Stimulated activated CD8-positive, alpha-beta memory T cell treated with anti-CD3 and anti-CD28 coated beads, Interleukin-2, amount 100 ng/mL, for 1 hour (primary cell): ENCODE measurements at places on chromosomes 3 and 15.

GRCh38 chr3:13420831-13421765, 976 bp upstream of the NUP210 start:
- DNase-seq, result peak; percentile 20

DNA sequence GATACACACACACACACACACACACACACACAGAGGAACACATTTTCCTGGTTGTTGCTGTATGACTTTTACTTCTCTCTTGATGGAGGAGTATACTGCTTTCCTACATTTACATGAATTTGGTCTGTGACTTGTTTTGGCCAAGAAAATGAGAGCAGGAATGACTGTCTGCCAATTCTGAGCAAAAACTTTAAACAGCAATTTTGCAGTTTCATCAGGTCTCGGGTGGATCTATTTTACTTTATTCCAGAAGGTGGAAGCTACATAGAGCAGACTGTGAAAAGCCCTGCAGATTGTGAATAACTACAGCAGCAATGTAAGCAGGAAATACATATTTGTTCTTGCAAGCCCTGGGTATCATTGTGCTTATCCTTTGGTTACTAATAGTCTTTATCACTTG, 1350.0 kb upstream of the EPHA6 start:
- DNase-seq, result no peak

DNA sequence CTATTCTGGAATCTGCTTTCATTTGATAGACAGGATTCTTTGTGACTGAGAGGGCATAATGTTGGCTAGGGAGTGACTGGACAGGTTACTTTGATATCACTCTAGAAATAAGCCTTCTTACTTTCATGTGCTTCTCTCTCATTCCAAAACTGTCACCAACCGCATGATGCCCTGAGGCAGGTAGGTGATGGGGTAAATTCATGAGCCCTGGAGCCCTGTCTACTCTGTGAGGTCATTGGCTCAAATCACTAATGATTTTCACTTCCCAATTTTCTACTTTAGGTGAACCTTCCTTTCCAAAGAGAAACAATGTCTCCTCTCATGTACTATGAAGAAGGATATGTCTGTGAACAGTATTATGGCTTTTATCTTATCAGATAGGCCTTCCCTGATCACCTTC, 596.7 kb downstream of the TUSC7 start:
- DNase-seq, result no peak

- no peak for DNase-seq
These were observed 29.1 kb downstream of the PRR20G start for GRCh38 chr3:127258733-127259132.

DNA sequence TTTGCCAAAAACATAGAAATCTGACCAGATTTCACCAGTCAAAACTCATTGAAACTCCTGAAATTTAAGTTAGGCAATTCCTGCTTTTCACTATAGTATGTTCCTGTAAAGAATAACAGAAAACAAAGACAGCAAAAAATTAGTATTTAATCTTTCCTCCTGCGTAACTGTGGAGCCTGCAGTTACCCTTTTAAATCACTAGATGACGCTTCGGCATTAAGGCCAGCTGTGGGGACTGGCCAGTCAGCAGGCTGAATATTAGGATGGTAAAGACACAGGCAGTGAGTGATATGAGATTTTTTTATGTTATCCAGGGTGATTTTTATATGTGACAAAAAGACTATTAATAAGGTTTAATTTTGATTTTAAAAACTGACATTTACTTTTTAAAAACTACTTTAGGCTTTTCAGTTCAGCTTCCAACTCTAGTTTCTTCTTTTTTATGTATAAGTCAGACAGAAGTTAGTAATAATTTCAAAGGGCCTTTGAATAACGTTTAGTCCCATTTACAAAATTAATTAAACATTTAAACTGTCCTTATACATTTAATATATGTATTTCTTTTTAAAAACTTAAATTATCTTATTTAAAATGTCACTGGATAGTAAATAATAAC, 165.1 kb downstream of the PPM1L start:
- no peak for DNase-seq

- no peak for DNase-seq
These were observed 42.0 kb upstream of the ATP10A start for GRCh38 chr15:25905140-25905539.

DNA sequence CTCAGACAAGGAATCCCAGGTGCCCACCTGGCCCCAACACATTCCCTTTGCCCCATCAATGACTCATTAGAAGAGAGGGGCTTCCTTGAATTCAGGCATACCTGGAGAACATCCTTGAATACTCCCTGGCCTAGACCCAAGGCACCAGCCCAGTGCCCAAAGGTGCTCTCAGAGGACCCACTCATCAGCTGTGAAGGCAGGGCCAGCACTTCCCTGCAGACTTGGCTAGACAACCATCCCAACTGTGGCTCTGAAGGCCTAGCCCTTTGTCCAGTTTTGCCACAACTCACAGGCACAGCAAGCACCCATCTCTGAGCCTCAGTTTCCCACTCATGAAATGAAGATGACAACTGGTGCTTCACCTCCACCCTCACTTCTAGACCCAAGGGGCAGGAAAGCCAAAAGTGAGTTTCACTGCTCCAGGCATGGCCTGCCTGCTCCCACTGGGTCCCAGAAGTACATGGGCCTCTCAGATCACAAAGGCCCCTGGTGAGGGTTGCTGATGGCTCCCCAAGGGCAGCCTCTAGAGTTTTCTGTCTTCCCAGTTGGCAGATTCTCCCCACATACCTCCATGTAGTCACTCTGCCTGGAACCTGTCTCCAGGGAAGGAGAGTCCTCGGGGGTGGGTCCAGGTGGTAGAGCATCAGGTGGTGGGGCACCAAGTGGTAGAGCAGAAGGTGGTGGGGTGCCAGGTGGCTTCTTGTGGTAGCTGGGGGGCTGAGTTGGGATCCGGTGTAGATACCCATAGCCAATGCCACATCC, 7.5 kb downstream of the GORASP1 start:
- DNase-seq, result no peak

DNA sequence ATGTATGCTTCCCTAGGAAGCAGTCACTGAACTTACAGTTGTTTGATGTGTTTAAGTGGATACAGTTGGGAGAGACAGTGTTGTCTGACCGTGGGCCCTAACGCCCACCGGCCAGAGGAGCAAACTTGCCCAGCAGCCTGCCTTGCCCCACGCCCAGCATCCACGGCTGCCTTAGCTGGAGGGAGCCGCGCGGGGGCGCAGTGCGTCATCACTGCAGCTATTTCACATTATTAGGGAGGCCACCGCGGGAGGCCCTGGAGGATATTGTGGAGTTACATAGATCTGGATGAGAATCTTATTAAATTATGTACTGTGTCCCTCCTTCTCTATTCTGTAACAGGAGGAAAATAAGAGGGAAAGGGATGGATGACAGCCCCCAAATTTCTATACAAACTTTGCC, 267.2 kb downstream of the GABRG3 start:
- no peak for DNase-seq

DNA sequence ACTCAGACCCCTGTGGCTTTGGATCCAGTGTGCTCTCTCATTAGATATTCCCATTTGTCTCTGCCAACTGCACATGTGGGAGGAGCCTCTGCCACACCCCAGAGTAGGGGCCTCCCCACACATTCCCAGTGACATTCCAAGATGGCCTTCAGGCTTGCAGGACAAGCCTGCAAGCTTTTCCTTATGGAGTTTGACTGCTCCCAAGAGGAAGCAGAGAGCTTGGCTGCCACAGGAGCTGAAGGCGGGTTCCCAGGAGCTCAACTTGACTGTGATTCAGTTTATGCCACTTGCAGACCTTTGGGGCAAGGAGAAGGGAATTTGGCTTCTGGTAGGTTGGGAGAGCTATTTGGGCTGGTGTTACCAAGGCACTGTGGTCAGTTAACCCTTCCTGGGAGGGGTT, 22.5 kb upstream of the EPHB1 start:
- DNase-seq, result no peak

- DNase-seq, result no peak
These were observed 876.1 kb upstream of the GBE1 start for GRCh38 chr3:82637574-82637973.
